ENCODE measurements at places on chromosomes 12 and 14.

GRCh38 chr14:24695265-24696241 is 61.6 kb upstream of the GZMB start:
- peak; percentile 55 for DNase-seq

GRCh38 chr14:93011650-93012325 is 88.8 kb downstream of the CHGA start:
- peak; percentile 57 for DNase-seq

DNA sequence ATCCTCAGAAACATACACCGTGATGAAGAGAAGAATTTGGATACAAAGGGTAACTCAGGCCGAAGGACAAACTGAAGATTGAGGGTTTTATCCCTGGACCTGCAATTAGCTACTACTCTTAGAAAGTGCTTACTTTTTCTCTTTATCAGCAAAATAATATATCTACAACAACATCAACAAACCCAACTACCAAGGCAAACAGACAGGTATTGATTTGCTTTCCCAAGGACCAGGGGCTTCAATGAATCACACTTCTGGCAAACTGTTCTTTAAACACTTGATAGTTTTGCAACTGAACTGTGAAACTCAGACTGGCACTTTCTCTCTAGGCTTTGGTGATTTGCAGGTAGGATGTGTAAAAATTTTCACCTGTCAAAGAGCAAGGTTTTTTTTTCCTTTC is 247.5 kb downstream of the SEC23A start:
- no peak for DNase-seq

- DNase-seq: no peak
Observed at GRCh38 chr14:64702493-64703394, 1.5 kb upstream of the PLEKHG3 start.

- no peak for DNase-seq
Observed at GRCh38 chr14:58783792-58784511, 146.2 kb downstream of the DACT1 start.

GRCh38 chr12:69168828-69169227 is 70.5 kb upstream of the CPSF6 start:
- DNase-seq: no peak

DNA sequence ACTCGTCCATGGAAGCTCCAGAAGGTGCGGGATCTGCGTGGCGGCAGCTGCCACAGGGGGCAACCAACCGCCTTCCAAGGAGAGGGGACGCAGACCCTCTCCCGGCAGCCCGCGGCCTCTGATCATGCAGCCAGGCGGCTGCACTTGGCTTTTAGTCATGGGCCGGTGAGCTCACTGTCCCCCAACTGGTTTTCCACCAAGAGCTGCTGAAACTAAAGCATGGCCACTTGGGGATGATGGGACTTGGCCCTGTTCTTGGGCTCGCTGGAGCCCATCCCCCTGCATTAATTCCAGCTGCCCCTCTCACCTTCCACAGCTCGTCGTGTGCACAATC is 39.1 kb downstream of the CCDC85C start:
- no peak for DNase-seq

- no peak for DNase-seq
Observed at GRCh38 chr14:98582276-98582675, 689.7 kb downstream of the BCL11B start.

DNA sequence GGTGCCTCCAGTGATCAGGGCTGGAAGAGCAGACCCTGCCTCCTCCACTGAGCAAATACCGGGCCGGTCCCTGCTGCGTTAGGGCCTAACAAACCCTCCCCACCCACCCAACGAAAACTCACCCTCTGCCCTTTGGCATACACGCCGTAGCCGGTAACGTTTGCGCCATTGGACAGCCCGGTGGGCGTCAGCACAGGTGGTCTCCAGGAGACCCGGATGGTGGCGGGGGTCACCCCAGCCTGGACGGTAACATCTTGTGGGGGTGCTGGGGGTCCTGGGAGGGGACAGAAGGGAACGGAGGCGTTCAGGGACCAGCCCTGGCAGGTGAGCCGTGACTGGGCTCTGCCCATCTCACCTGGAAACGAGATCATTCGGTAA is 100.5 kb downstream of the PIWIL1 start:
- DNase-seq: no peak

- DNase-seq: no peak
Observed at GRCh38 chr12:90868626-90869025, 86.3 kb downstream of the CCER1 start.

GRCh38 chr12:26292596-26292995 is 97.2 kb downstream of the SSPN start:
- DNase-seq: no peak

- DNase-seq: no peak
Observed at GRCh38 chr14:105848570-105848969, 322.2 kb downstream of the TMEM121 start.

DNA sequence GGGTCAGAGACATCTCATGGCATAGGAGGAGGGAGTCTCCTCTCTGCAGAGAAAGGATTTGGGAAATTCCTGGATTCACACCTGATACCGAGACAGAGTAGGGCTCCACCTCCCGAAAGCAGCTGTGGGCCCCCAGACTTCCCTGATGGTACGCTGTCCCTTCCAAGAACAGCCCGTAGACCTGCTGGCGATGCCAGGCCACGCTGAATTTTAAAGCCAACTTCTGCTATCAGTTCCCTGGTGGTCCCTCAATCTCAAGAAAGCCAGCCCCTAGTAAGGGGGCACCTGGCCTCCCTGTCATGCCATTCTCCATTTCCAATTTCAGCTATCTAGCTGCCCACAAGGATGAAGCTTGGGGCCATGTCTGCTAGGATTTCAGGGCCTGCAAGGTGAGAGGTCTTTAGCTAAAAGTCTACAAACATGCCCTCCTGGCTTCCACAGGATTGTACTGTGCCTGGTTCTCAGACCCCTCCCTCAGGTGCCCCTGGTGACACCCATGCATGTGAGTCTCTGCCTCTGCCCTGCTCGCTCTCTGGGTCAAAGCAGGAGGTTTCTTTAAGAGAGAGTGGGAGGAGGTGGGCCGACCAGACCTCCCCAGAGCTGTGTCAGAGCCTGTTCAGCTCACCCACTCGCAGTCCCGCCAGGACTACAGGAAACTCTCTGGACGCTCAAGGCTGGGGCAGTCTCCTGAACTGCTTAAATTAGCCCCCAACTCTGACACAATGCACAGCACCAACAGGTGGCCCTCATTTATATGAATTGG is 30.5 kb downstream of the ANO2 start:
- no peak for DNase-seq

- no peak for DNase-seq
Observed at GRCh38 chr14:56342494-56342942, 224.3 kb downstream of the PELI2 start.

DNA sequence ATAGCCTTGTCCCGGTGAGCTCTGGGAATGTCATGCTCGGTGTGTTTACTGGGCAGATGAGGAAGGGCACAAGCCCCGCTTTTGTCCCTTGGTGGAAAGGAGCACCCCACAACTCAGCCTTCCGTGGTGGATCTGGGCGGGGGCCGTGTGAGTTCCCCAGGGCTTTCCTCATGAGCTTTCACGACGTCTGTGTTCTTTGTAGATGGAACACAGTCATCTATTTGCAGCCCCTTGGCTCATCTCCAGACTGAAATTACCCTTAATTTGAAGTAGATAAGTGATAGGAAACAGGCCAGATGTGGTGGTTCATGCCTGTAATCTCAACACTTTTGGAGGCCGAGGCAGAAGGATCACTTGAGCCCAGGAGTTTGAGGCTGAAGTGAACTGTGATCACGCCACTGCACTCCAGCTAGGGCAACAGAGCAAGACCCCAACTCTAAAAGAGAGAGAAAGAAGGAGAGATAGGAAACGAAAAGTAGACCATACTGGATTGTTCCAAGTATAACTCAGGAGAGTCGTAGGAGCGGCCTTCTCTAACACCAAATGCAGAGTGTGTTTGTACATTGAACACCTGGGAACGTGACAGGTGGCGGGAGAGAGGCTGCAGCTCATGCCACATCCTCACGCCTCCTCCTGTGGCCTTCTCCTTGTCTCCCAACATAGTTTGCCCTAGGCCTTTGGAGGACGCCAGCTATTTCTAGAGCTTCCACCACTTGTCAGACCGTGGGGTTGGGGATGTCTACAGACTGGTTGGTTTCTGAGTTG is 8.8 kb downstream of the P2RX4 start:
- no peak for DNase-seq

- DNase-seq: peak; percentile 43
Observed at GRCh38 chr14:32329146-32329545, at the start of gene AKAP6. Gene AKAP6, plus strand, starts transcription at chr14:32329298. Its CDS starts 104,196 bp downstream, at chr14:32433494.

DNA sequence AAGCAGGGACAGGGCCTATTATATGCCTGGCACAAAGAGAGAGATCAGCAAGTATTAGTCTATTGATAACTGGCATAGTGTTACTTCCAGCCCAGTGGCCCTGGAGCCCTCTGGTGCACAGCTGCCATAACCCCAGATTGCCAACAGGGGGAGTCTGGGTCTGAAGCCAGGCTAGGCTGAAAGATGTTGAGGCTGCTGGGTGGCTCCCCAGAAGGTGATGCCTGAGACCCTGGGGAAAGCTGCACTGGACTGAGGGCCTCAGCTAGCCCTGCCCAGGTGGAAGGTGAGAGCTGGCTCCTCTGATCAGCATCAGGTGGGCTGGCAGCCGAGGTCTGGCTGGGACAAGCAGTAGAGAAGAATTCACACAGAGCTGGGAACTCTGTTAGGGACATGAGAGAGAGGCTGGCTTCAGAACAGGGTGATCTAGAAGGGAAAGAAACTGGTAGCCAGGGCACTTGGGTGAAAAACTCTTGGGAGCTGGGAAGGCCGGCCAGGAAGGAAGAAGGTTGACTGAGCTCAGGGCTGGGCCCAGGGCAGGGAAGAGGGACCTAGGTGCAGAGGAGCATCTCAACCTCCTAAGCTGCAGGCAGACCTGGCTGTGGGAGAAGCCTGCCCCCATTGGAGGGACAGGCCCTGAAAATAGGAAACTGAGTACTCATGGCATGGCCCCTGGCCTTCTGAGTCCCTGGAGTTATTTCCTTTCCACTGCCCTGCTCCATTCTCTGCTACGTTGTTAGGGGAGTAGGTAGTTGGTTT is 3.9 kb downstream of the GZMH start:
- no peak for DNase-seq

- no peak for DNase-seq
Observed at GRCh38 chr14:61258985-61259384, 22.2 kb downstream of the TMEM30B start.

- no peak for DNase-seq
Observed at GRCh38 chr12:107539196-107539939, 146.2 kb upstream of the PWP1 start.

DNA sequence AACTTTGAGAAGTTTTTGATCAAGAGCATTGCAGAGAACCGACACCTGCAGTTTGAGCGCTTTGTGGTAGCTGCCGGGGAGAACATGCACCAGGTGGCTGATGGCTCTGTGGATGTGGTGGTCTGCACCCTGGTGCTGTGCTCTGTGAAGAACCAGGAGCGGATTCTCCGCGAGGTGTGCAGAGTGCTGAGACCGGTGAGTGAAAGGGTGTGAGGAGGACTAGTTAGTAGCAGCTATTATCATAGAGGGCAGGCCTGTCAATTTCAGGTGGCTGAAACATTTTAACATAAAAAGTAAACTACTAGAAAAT is 27.0 kb upstream of the HIGD1C start:
- DNase-seq: no peak

- DNase-seq: no peak
Observed at GRCh38 chr12:76340680-76341435, 7.4 kb downstream of the BBS10 start.

DNA sequence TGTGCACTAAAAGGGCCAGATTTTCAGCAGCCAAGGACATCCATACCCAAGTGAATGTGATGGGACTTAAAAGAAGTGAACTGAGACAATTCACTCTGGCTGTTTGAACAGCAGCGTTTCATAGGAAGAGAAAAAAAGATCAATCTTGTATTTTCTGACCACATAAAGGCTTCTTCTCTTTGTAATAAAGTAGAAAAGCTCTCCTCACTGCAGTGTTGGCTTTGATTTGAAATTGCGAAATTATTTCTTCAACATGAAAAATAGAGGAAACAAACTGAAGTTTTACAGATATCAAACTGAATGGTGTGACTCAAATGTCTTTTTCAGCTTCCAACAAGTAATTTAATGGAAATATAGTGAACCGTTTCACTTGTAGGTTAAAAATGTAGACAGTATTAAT is 11.3 kb upstream of the KCNMB4 start:
- no peak for DNase-seq

DNA sequence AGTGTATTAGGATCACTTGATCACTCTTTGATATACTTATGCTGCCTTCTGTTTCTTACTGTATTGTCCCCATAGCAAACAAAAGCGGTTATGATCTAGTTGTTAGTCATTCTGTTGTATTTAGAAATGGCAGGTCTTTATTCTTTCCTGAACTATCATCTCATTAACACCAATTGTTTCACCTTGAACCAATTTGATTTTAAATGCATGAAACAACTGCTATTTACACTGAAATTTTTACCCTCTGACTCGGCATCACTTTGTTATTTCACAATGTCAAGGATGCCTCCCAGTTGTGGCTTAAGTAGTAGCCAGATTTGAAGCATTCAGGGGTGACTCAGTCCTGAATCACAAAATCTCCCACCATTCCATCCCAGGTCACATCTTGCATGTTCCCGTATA is 303.5 kb downstream of the EGLN3 start:
- DNase-seq: no peak

- no peak for DNase-seq
Observed at GRCh38 chr12:106999446-106999845, 12.5 kb upstream of the MTERF2 start.

GRCh38 chr14:39861229-39861600 is 429.0 kb upstream of the FBXO33 start:
- no peak for DNase-seq

DNA sequence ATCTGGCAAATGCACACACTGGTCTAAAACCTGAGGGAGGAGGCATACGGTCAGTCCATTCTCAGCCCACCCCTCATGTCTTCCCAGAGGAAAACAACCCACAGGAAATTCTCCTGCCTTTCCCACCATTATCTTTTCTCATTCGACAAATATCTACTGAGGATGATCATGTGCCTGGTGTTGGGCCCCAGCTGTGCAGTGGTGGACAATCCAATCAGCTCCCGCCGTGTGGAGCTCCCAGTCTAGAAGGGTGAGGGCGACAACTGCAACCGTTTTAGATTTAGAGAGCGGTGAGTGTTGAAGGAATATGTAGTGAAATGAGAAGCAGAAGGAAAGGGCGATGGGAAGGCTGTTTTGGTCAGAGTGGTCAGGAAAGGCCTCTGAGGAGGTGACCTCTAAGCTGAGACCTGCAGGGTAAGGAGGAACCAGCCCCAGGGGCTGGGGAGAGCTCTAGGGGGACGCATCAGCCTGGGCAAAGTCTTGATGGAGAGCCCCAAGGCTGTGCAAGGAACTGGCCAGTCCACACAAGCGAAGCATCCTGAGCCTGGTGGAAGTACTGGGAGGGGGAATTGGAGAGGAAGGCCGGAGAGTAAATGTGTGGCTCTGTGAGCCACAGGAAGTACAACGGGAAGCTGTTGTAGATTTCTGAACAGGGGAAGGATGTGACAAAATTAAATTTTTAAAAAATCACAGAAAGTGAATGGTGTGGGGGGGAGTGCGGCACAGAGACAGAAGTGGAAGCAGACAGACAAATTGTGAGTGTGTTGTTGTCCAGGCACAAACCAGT is 192.8 kb downstream of the NTF3 start:
- no peak for DNase-seq

- no peak for DNase-seq
Observed at GRCh38 chr12:9037431-9037830, 48.1 kb downstream of the KLRG1 start.
